ENCODE measurements at places on chromosomes 5 and 9.
A peak's percentile ranks its signal among the peaks of the same experiment; 100 is the strongest.

GRCh38 chr9:14018081-14018480 is 295.9 kb downstream of the NFIB start:
- no peak for DNase-seq

DNA sequence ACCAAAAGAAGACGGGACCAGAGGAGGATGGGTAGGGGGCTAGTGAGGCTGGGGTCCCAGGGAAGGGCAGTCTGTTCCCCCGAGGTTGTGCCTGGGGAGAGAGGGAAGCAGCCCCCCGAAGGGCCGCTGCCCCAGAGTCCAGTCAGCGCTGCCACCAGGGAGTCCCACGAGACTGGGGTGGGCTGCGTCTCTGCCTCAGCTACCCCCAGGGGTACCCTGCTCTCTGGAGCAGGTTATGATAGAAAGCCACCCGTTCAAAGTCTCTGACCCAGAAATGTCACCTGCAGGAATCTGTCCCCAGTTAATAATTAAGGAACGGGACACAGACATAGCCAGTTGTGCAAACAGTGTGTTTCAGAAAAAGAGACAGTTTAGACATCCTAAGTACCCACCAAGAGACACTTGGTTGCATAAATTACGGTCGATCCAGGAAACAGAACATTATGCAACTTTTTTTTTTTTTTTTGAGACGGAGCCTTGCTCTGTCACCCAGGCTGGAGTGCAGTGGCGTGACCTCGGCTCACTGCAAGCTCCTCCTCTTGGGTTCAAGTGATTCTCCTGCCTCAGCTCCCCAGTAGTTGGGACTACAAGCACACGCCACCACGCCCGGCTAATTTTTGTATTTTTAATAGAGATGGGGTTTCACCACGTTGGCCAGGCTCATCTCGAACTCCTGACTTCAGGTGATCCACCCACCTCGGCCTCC is 10.7 kb upstream of the AGPAT2 start:
- DNase-seq, result no peak

- DNase-seq, result no peak
Measured at GRCh38 chr5:71699233-71699632, 19.8 kb upstream of the CARTPT start.

- DNase-seq, result no peak
Measured at GRCh38 chr5:133284306-133284705, 232.5 kb downstream of the HSPA4 start.

DNA sequence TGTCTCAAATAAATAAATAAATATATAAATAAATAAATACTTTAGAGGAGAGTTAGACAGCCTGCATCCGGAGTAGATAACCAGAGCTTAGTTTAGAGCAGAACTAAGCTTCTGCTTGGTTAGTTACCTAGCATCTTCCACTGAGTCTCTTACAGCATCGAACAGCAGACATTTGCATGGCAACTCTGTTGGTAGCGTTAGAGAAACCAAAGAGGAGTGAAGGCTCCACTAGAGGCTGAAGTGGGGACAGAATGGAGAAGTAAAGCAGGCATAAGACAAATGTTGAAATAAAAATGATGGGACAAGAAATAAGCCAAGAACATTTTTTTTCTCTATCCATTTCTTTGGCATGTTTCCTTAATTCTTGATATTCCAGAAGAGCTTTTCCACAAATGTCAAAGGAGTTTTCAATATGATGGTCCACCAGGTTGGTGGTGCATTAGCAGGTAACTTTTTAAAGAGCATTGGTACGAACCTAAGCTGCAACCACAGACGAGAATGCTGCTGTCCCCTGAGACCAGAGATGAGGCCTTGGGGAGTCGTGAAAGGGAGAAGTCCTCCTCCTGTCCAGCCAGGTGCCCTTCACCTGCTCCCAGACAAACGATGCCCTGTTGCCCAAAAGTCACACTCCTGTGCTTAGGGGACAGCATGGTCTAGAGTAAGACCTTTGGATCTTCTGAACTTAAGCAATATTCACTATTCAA is 438.3 kb downstream of the DIRAS2 start:
- no peak for DNase-seq

DNA sequence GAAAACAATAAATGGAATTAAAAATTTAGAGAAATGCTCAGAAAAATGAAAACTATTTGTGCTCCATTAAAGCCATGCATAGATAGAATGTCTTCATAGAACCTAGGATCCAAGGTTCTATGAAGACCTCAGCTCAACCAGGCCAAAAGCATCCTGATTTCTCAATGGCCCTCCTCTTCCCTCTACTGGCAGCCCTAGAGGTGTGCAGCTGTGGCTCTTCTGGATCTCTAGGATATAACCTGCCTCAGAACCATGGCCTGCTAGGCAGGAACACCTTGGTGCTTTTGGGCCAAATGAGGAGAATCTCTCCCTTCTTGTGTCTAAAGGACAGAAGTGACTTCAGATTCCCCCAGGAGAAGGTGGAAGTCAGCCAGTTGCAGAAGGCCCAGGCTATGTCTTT is 15.1 kb downstream of the IFNA1 start:
- DNase-seq, result peak; percentile 49

DNA sequence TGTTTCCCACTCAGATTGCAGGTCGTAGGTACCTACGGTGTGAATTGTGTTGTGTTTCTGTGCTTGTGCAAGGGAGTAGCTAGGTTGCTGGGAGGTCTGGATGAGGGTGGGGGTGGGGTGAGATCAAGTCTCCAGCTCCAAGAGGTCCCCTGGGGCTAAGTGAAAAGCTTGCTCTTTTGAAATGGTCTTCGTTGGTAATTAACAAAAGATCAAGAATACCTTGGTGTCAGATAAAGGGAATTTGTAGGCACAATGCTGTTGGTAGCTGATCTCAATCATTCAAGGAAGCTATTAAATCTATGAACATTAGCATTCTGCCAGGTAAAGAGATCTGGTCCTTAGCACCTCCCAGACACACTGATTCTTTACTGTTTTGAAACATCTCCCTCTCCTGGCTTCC is 928 bp upstream of the PCDHGC4 start:
- DNase-seq, result no peak

- DNase-seq, result peak; percentile 67
Measured at GRCh38 chr5:170420806-170421412, 31.7 kb upstream of the KCNMB1 start.

DNA sequence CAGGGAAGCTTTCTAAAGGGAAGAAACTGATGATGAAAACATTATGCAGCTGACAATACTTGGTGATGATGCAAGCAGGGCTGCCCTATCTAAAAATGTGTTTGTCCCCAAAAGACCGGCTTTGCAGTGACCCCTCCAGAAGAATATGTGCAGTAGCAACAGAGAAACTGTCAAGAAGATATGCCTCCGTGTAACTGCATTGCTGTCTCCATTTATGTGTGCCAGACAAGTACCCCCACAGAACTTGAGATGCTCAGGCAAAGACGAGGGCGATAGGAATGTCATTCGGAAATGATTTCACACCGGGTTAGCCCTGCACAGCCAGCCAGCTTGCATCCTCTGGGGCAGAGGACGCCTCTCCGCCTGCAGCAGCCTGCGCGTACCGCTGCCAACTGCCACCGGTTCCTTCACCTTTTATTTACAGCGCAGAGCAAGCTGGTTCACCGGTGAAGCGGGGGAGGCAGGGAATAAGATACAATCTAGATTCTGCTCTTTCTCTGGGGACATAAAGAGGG is 2.0 kb downstream of the GABBR2 start:
- DNase-seq, result peak; percentile 49

DNA sequence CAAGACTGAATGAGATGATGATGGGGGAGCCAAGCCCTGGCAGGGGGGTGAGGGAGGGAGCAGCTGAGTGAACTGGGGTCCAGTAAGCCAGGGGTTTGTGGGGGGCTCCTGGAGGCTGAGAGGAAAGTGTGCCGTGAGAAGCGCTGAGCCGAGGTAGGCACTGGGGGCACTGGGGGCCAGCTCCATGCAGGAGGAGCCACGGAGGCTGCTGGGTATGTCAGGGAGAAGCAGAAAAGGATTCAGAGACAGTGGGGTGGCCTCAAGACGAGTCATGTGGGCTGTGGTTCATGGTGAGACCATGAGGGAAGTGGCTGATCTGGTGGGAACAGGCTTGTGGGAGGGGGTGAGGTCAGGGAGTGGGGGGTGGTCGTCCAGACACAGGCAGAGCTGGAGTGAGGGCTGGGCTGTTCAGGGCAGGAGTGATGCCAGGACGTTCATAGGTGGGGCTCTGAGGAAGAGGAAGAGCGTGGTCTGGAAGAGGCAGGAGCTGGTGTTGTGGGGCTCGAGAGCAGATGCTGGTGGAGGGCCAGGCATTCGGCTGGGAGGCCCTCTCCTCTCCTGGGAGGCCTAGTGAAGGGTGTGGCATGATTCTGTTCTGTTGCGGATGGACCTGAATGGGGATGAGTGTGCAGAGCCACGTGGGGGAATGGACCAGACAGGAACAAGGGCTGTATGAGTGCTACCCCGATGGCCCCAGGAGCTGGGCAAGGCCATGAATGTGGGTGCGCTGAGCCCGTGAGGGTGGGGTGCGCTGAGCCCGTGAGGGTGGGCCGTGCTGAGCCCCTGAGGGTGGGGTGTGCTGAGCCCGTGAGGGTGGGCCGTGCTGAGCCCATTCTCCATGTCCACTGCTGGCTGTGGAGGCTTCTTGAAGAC is 92.7 kb upstream of the CACNA1B start:
- no peak for DNase-seq

GRCh38 chr9:124248960-124249359 is 8.8 kb upstream of the NEK6 start:
- peak; percentile 31 for DNase-seq

- DNase-seq, result no peak
Measured at GRCh38 chr9:127061411-127061810, 61.0 kb downstream of the ANGPTL2 start.

DNA sequence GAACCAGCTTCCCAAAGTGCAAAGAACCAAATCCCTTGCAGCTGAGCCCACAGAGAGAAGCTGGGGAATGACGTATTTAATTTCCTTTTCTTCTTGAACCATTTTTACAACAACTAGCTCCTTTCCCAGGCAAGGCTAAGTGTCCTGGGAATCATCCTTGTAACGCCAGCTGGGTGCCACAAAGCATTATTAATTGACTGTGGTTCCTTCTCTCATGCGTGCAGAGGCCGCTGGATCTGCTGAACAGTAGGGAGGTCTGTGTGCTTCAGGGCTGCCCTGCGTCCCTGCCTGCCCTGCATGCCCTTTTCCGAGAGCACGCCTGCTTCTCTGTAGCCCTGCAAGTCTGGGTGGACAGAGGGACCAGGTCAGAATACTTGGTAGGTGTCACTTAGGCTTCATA is 124.1 kb upstream of the OTULINL start:
- peak; percentile 40 for DNase-seq

- peak; percentile 65 for DNase-seq
Measured at GRCh38 chr5:121029536-121030245, 565.6 kb downstream of the PRR16 start.

DNA sequence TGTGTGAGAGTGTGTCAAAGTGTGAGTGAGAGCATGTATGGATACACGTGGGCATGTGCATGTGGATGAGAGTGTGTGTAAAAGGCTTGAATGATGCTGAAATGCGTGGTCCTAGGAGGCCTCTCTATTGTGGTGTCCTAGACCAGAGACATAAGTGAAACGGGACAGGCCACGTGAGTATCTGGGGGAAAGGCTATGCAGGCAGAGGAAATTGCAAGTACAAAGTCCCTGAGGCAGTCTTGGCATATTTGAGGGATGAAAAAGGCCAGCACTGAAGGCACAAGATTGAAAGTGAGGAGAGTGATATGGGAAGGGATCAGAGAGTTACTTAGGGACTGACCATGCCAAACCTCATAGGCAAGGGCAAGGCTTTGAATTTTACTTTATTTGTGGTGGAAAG is 67.2 kb upstream of the CCDC152 start:
- DNase-seq, result no peak

All from AG10803 (cell line).